CD14-positive monocyte (primary cell): ENCODE measurements at places on chromosomes 3 and 15.
A peak's percentile ranks its signal among the peaks of the same experiment; 100 is the strongest.

- DNase-seq, result no peak
Observed at GRCh38 chr3:50270422-50271224, 1.7 kb downstream of the SEMA3B start.

GRCh38 chr3:190003681-190004123 lies 117.0 kb downstream of the P3H2 start:
- no peak for DNase-seq

DNA sequence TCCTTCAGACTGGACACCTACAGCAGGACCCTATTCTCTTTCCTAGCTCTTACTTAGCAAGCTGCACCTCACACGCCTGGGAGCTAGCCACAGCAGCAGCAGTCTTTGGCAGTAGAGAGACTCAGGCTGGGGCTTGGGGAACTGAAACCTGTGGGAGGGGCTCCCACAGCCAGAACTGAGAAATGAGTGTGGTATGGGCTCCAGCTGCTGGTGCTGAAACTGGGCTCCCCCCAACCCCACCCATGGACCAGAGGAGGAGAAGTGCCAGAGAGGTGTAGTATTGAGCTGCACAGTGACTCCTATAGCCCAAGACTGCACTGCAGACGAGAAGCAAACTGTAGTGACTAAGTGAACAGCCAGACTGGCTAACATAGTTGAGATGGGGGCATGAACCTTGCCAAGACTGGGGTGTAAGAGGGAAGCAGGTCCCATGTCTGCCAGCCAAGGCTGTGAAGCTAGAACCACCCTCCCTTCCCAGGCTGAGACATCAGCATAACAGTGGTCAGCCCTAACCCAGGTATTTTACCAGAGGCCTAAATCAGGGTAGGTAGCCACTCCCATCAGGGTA lies 62.5 kb downstream of the MYO5A start:
- peak; percentile 89 for DNase-seq

GRCh38 chr3:18233987-18234716 lies 191.0 kb downstream of the SATB1 start:
- DNase-seq, result no peak

GRCh38 chr3:173819368-173819767 lies 421.8 kb downstream of the NLGN1 start:
- DNase-seq, result no peak

DNA sequence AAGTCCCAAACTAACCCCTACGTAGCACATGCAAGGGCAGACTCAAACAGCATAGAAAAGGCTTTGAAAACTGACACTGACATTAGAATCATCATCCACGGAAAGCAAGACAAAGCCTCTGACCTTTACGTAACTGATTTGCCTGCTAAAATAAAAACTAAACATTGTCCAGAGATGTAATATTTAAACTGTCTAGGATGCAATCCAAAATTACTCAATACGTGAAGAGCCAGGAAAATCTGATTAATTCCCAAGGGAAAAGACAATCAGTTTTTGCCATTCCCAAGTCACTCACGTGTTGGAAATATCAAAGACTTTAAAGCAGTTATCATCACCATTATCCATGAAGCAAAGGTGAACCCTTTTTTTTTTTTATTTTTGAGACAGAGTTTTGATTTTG lies 13.3 kb upstream of the IQCF1 start:
- DNase-seq, result no peak

GRCh38 chr3:85007195-85008094 lies 48.7 kb downstream of the CADM2 start:
- DNase-seq, result no peak

DNA sequence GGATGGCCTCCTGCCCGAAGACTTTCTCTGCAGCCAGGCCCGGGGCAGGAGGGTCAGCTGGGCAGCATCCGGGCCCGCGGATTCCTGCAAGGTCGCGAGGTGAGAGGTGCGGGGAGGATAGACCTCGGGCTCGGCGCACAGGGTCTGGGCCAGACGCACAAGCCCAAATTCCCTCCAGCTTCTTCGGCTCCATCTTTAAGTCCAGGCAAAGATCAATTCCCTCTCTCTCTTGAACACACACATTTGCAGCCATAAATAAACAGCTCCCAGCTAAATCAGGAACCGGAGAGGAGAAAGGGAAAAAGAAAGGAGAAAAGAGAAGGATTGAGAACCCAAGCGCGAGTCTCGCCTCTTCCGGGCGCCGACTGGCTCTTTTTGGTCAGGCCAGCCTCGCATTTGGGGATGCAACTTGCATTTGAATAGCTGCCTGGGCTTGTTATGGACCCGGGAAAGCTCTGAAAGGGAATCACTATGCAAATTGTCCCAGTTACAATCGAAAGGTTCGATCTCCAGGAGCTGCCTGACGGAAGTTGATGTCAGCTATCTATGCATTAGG lies 14.5 kb upstream of the ONECUT1 start:
- DNase-seq, result no peak

DNA sequence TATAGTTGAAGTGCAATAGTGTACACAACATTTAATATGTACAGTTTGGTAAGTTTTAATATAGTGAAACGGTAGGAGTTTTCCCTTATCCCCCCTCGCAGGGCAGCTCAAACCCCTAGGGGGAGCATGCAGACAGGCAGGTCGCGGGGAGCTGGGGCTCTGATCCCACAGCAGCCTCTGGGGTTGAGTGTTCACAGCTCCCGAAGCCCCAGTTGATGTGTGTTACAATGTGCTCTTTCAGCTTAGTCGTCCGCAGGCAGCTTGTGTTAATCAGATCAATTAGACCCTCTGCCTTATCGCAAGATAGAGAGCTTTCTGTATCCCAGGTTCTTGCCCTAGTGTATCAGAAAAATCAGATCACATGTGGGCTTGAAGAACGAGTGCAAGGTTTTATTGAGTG lies 143.1 kb upstream of the CHRNA7 start:
- DNase-seq, result no peak

- peak; percentile 61 for DNase-seq
Observed at GRCh38 chr3:46538803-46539442, 27.2 kb downstream of the LRRC2 start.

DNA sequence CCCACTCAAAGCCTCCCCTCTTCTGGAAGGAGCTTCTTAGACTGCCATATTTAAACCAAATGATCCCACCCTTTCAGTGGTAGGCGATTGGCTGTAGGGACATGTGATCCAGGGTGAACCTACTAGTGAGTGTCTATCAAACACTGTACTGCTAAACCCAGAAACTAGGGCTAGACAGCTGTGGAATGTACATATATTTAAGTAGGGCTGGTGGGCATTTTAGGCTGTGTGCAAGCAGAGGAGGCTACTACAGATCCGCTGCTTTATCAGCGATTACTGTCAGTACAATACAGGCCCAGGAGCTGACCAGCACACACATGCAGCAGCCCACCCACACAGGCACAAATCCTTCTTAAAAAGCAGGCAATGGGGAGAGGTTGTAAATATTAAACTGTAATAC lies 15.4 kb upstream of the LARP6 start:
- no peak for DNase-seq

DNA sequence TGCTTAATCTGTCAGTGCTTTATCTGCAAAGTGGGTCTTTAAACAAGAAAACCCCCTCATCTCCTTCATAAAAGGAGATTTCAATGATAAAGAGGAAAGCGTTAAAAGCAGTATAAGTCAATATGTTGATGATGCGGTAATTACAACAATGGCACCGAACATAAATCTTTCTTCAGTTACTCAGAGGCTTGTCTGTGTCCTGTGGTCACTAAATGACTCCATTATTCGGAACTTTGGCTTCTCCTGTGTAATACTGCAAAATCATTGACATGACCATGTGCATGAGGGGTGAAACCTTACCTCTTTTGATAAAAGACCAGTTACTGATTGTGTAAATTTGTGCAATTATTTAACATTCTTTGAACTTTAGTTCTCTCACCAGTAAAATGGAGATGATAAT lies 4.8 kb upstream of the USP3 start:
- DNase-seq, result no peak

DNA sequence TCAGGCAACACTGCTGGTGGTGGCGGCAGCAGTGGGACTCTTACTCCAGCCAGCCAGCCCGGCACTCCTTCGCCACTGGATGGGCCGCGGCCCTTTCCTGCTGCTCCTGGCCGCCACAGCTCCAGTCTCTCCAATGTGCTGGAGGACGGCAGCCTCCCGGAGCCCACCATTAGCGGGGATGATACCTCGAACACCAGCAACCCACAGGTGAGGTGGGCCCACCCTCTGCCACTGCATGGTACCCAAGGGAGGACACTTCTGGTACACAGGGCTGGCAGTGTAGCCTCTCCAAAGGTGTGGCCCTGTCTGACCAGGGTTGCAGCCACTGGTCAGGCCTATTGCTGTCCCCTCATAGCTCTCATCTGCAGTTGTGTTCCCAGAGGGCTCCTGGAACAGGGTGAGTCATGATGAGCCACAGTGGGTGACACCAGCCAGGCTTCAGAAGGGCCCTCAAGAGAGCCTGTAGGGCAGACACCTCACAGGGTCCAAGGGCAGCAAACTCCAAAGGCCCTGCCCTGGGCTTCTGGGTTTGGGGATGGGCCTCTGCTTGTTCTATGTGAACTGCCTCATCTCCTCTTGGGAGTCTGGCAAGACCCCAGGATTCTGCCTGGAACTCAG lies 20.8 kb downstream of the NBEAL2 start:
- no peak for DNase-seq

- no peak for DNase-seq
Observed at GRCh38 chr15:64344651-64345294, 11.2 kb downstream of the CSNK1G1 start.

- DNase-seq, result no peak
Observed at GRCh38 chr3:133038089-133038730, at the start of gene TMEM108. Gene TMEM108, plus strand, starts transcription at chr3:133038391.

GRCh38 chr3:155164306-155164705 lies 84.2 kb downstream of the MME start:
- DNase-seq, result no peak

DNA sequence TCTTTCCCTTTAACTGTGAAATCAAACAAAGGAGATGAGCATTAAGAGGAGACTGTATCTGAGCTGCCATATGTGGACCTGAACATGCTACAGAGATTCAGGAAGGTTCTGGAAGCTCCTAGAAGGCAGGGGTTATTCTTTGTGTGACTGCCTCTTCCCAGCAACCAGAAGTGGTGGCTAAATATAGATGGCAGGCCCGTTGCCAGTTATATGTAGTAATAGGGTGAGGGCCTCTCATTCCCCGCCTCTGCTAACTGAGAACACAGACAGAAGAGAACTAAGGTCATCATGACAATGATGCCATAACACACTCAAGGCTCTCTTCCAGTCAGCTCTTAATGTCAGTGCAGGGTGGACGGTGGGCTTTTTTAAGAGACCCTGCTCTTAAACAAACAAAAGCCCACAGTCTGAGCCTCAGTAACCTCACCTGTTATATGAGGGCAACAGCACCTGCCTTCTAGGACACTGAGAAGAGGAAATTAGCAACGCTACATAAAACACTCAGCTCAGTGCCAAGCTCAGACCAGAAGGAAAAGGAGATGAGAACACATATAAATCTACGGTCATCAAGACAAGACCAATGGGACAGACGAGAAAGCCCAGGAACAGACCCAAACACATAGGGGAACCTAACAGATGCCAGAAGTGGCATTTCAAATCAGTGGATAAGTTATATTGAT lies 22.3 kb downstream of the CFAP92 start:
- DNase-seq, result no peak

GRCh38 chr3:41331041-41331440 lies 131.7 kb downstream of the CTNNB1 start:
- DNase-seq, result no peak
